ENCODE measurements at places on chromosomes 16 and 17.

DNA sequence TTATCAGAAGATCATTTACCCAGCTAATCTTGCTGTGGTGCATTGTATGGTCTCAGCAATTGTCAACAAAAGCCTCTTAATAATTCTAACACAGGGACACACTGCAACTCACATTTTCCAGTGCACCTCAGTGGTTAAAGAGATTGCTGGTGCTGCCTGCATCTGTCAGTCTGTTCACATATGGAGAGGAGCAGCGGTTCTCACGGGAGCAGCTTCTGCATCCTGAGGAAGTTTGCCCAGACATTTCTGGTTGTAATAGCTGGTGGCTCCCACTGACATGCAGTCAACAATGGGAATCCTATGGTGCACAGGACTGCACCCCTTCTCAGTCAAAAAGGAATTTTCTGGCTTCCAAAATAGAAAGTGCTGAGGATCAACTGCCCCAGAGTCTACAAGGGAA, 7.8 kb downstream of the GGA2 start:
- no peak for DNase-seq

- DNase-seq = no peak
These were observed 23.0 kb downstream of the SMTNL2 start for GRCh38 chr17:4607261-4607741.

GRCh38 chr17:17119533-17119932, 77.3 kb downstream of the MPRIP start:
- DNase-seq = peak; percentile 74

DNA sequence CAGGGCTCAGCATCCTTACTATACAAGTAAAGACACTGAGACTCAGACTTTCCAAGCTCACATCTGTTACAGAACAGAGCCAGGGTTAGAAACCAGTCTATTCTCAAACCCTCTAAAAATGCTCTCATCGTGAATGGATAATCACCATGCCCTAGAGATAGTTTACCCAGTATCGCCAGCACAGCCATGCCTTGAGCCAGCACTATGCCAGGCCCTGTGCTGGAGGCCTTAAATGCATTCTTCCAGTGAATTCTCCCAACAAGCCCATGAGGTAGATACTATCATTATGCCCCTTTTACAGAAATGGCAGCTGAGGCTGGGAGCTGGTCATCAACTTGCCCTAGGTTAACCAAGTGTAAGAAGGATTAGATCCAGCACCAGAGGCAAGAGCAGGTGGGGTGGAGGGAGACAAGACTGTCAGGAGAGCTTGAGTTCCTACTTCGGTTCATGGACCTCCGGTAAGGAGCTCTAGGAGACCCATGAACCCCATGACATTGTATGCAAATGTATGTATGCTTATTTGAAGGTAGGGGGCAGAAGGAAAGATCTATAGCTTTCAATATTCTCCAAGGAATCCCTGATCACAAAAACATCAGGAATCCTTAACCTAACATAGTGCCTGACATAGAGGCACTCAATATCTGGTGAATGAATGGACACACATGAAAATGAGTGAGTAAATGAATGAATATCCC, 5.2 kb downstream of the KRT14 start:
- DNase-seq = no peak

DNA sequence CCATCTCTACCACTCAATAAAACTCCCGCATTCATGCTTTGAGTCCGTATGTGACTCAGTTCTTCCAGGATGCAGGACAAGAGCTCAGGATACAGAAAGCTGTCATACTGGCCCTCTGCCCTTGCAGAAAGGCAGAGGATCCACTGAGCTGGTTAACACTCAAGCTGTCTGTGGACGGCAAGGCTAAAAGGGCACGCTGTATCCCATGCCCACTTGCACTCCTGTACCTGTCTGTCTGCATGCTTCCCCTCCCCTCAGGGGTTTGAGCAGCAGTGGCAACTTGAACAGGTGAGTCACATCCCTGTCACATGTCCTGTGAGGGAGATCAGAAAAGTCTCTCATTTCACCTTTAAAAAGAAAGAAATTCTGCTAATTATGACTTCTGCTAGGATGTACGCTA, 293.8 kb downstream of the HS3ST3B1 start:
- DNase-seq = no peak

- no peak for DNase-seq
These were observed 61.7 kb downstream of the SMPD3 start for GRCh38 chr16:68386628-68387027.

GRCh38 chr17:5128905-5129535, 13.2 kb downstream of the USP6 start:
- DNase-seq = no peak

DNA sequence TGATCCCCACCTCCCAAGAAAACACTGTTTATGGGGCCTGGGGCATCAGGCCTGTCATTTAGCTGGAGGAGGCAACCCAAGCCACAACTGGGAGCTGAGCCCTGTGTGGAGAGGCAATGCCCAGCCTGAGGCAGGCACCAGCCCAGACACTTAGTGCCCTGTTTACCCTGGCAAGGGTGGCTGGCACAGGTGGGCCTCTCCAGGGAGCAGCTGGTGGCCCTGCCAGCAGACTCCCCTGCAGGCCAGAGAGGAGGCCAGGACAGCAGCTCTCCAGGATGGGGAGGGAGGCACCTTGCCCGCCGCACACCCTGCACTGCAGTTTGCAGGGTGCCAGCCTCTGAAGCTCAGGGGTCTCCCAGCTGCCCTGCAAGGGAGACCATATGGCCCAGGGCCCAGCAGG, 9.1 kb upstream of the TMEM92 start:
- DNase-seq = no peak

DNA sequence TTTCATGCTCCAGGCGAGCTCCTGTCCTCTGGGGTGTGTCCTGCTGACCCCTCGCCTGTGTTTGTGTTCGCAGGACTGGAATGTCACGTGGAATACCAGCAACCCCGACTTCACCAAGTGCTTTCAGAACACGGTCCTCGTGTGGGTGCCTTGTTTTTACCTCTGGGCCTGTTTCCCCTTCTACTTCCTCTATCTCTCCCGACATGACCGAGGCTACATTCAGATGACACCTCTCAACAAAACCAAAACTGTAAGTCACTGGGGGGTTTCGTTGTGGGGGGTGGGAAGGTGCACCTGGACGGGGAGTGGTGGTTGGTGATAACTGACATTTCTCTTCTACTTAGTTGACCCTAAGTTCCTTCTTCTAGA, 58.3 kb downstream of the ABCC1 start:
- DNase-seq = no peak

GRCh38 chr16:78460428-78460827, 361.0 kb downstream of the WWOX start:
- DNase-seq = no peak

DNA sequence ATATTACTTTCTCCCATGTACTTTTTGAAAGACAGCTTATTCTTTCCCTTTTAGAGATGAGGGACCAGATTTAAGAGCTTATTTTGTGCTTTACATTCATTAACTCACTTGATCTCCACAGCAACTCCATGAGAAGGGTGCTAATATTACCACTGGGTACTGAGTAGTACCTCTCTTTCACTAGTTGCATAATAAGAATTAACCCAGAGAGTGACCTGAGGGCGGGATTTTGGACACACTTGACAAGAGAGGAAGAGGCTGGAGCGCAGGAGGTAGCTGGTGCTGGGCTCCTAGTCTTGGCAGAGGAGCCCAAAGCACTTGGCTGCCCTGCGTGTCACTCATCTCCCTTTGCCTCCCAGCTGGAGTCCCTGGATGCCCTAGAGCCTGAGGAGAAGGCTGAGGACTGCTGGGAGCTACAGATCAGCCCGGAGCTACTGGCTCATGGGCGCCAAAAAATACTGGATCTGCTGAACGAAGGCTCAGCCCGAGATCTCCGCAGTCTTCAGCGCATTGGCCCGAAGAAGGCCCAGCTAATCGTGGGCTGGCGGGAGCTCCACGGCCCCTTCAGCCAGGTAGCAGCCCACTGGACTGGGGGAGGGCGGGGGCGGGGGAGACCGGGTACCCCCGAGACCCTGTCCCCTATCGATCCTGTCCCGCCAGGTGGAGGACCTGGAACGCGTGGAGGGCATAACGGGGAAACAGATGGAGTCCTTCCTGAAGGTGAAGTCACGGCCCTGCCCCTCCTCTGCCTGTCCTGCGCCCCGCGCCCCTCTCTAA, 1.7 kb upstream of the MAZ start:
- DNase-seq = peak; percentile 19

- no peak for DNase-seq
These were observed 12.7 kb downstream of the SEC14L1 start for GRCh38 chr17:77153472-77153871.

DNA sequence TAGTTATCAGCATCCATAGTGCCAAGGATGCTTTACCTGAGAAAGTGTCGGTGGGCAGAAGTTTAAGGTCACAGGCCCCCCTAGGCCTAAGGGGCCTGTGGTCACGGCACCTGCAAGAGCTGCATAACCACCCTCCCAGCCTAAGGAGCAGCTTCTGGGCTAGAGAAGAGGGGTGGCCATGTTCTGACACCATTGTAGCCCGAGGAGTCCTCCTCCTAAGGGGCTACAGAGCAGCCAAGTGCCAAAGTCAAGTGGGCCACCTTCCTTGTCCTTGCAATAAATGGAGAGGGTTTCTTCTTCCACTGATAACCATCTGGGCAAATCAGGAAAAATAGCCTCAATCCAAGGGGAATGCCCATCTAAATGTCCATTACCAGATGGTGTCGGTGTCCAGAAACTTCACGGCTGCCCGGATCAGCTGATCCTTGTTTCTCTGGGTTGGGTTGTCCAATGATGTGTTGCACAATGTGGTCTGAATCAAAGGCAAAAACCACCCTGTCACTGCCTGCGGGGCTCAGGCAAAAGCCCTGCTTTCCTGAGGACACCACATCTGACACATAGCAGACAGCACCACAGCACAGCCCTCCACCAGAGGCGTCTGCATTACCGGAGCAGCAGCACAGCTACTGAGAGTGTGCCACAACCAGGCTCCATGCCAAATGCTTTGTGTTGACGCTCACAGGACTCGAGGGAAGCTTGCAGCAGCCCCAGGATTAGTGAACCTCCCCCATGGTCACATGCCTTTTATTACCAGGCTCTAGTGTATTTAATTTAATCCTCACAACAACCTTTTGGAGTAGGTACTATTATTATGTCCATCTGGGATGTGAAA, 12.8 kb downstream of the ATPAF2 start:
- DNase-seq = peak; percentile 54

- DNase-seq = no peak
These were observed 666.0 kb upstream of the CA10 start for GRCh38 chr17:52824542-52824941.

- no peak for DNase-seq
These were observed 12.8 kb upstream of the CCL8 start for GRCh38 chr17:34306466-34306865.

GRCh38 chr17:81542431-81543338, 9.5 kb downstream of the FAAP100 start:
- DNase-seq = no peak

All from activated CD4-positive, alpha-beta T cell treated with anti-CD3 and anti-CD28 coated beads, Interleukin-10, Interleukin-2, amounts not matched to agents 100 ng/mL and 50 ng/mL, durations not matched to agents 16 hours and 8 hours (primary cell).